NCI-H345 (cell line): ENCODE measurements at places on chromosomes 13 and 19.

GRCh38 chr13:29489650-29490560 lies 105.6 kb downstream of the SLC7A1 start:
- DNase-seq = no peak

DNA sequence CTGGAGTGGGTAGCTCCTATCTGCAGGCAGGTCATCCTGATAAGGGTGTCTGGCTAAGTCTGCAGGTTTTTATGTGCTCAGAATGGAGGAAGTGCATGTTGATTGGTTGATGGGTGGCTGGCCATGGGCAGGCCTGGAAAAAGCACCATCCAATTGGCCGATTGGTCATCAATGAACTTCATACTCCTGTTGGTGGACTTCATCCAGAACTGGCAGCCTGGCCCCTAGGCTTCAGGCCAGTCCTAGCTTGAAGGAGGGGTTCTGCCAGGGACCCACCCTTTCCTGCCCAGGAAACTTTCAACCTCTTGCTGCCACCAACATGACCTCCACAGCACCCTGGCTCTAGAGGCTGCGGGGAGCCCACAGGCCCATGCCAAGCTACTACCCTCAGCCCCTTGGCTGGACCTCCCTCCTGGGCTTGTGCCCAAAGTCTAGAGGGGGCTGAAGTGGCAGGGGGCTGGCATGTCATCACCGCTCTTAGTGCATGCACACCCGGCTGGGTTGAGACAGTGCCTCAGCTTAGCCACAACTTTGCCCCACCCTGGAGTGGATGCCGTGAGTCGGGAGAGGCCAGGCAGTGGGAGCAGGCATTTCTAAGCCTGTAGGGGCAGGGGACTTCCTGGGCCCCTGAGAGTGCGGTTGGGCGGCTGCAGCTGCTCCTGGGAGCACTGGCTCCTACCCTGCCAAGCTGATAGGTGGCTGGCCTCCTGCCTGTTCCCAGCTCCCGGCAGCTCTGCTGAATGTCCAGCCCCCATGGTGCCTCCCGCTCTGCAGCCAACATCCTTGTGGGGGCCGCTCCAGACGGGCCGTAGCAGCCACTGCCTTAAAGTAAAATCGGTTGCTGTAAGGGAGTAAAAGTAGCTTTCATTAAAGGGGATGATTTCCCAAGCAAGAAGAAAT lies 13.2 kb downstream of the DNAJC15 start:
- no peak for DNase-seq

DNA sequence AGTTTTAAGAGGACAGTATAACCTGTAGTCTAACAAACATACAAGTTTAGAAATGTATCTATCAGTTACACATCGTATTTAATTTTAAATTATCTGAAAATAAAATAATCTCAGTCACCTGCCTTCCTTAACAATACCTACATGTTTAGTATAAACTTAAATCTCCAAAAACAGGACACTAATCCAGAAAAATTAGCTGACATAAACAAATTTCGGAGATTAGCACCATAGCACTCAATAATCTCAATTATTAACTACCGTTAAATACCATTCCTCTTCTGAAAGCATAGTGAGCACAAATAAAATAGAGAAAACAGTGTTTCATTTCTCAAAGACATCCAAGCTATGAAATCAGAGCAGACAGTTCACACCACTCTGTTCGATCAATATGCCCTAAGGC lies 13.2 kb downstream of the MED4 start:
- no peak for DNase-seq

DNA sequence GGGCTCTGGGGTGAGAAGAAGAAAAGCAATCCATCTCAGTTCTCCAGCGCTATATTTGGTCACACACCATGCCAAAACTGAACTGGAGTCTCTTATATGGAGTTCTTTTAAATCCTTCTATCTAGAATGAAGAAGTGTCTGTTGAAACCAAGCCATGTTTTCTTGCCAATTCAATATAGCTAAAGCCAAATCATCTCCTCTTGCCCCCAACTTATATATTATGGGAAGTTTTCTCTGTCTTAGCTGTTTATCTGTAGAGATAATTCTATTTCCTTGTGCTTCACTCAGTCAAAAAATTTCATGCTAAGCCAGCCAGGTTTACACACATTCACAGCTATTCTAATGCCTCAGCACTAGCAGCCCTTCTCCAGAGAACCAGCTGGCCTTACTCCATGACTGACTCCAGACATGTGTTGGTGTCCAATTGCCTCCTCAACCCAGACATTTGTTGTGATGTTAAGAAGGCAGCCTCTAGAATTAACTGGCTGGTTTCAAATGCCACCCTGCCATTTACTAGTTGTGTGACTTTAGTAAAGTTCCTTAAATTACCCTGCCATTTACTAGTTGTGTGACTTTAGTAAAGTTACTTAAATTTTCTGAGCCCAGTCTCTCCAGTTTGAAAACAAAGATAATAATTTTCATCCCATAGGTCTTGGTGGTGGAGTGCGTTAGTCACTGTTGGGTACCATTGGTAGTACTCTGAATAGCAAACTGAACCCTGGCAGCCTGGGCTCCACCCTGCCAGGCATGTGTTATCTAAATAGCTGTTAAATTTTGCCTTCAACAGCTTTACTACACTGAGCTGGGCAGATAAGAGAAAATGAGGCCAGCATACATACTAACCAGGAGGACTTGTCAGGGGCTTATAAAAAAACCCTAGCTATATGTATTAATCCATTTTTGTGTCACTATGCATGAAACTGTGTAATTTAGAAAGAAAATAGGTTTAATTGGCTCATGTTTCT lies 525.1 kb downstream of the LMO7 start:
- no peak for DNase-seq

DNA sequence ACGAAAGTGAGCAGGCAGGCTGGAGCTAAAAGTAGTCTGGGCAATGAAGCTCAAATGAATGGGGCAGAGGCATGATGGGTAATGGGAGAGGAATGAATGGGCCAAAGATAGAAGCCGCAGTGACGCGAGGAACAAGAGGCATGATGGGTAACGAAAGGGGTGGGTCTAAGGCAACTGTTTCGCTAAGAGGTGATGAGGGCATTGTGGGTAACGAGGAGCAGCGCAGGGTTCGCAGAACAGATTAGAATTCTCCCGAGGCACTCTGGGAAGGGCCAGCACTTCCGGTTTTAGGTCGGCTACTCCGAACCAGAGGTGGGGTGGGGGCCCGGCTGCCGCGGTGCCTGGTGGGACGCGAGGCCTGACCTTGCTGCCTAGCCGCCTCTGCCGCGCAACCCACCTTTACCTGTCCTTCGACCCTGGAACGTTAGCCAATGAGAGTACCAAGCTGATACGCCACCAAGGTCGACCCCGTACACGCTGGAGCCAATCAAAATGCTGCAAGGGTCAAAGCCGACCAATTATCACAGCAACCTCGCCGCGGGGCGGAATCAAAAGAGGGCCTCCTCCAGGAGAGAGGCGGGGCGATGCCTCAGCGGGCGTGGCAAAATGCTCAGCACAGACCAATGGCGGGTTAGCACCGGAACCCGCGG lies 563 bp upstream of the TOMM40 start:
- DNase-seq = peak; percentile 100

DNA sequence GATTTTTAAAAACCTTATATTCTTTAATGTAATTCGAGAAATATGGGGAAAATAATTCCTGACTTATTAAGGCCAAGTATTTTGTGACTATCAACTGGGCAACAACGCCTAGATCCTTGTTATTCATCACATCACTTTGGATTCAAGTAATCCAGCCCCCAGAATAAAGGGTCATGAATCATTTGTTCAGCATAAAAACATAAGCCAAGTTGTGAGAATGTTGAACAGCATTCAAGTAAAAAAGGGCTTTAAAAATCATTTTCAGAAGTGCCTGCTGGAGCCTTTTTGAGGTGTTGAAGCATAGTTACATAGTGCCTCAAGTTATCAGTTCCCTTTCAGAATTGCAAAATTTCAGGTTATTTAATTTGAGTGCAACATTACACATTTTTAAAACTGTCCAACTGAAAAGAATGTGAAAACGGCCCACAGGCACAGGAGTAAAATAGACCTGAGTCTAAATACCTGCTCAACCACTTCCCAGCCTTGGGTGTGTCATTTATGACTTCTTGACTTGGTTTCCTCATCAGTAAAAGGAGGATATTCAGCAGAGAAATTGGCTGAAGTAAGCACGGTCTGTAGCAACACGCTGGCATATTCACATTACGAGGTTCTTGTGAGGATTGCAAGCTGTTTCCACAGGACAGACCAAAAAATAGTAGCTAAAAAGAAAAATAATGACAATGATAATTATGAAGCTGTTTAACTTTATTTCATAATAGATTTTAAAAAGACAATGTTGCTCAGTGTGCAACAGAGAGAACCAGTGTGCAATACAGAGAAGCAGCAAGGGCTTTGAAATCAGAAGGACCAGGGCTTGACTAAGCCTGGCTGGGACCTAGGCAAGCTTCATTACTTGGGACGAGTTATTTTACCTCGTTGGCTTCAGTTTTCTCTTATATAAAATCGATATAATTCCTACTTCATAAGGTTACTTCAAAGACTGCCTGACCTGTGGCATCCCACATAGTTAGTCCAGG lies 56.6 kb downstream of the MBNL2 start:
- no peak for DNase-seq

DNA sequence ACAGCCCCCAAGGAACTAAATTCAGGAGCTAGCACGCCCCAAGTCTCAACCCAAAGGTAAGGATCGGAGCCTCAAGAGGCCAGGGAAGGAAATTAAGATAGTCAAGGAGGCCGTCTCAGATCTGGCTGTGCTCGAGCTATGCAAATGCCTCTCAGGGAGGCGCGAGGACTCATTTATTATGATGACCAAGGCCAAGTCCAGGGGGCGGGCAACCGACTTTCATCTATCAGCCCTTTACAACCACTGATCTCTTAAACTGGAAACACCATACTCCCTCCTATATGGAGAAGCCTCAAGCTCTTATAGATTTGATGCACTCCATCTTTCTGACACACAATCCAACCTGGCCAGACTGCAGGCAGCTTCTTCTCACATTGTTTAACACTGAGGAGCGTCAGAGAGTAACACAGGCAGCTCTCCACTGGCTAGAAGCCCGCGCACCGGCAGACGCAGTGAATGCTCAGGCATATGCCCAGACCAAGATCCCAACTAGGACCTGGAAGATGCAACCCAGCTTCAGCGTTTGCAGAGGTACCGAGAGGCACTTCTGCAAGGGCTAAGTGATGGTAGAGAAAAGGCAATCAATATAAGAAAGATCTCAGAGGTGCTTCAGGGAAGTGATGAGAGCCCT lies 9.6 kb upstream of the SLC15A1 start:
- DNase-seq = no peak

DNA sequence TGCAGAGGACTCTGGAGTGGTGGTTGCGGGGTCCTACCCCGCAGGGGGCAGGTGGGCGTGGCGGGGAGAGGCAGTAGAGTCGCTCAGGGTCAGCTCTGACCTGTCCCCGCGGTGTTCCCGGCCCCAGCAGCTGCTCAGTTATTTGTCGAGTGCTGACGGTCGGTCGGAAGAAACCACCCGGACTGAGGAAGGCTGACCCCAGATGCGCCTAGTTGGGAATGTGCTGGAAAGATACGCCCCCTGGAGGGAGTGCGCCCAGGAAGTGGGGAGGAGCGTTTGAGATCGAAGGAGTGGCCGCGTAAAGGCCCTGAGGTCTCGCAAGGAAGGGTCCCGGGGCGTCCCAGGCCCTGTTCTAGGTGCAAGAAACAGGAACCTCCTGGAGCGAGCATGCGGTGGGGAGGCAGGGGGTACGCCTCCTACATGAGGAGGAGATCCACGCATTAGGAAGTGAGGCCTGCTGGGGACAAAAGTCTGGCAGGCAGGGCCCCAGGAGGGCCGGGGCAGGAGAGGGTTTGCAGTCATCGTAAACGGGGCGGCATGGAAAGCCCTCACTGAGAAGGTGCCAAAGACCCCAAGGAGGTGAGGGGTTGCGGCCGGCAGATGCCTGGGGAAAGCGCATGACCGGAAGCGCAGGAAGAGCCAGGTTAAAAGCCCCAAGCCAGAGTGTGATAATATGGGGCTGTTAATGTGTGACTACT lies 9.2 kb downstream of the CCDC8 start:
- no peak for DNase-seq

- no peak for DNase-seq
Observed at GRCh38 chr19:30363073-30363472, 9.1 kb upstream of the ZNF536 start.

DNA sequence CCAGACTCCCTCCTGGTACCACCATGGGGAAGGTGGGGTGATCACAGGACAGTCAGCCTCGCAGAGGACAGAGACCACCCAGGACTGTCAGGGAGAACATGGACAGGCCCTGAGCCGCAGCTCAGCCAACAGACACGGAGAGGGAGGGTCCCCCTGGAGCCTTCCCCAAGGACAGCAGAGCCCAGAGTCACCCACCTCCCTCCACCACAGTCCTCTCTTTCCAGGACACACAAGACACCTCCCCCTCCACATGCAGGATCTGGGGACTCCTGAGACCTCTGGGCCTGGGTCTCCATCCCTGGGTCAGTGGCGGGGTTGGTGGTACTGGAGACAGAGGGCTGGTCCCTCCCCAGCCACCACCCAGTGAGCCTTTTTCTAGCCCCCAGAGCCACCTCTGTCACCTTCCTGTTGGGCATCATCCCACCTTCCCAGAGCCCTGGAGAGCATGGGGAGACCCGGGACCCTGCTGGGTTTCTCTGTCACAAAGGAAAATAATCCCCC lies 505 bp upstream of the CEACAM5 start:
- no peak for DNase-seq

- DNase-seq = no peak
Observed at GRCh38 chr13:80924596-80924995, 583.7 kb upstream of the SPRY2 start.

DNA sequence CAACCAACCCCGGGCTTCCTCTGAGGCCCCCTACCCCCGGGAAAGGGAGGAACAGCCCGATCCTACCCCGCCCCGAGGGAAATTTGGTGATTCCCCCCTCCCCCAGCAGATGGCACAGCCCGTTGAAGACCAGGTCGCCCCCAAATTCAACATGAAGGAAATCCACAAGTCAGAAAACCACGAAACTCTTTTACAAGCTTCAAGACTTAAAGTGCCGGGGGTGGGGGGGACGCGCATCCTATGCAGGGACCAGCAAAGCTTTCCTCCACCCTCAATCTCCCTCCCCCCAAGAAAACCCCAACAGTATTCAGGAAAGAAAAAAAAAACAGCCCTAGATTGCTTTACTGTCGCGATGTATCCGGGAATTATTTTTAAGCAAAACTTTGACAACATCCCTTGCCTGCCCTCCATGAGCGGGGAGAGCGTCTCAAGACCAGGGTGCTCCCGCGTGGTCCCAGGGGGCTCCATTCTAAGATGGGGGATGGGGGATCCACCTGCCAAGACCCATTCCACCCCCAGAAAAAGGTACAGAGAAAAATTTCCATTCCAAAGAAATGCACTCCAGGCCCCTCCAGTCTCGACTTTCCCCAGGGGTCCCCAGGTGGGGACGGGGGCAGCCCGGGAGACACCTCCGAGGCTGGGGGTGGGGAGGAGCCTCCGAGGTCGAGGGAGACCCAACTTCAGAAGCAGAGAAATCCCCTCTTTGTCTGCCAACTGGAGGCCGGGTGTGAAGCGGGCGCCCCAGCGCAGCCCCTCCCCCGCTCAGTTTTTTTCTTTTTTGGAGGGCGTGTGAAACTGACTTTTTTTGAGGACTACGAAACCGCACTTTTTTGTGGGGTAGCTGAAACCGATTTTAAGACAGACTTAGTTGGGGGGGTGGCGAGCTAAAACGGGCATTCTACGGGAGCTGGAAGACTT lies 1.5 kb downstream of the TCF3 start:
- no peak for DNase-seq

- DNase-seq = no peak
Observed at GRCh38 chr13:102817907-102818306, 19.0 kb downstream of the BIVM start.
